ENCODE measurements at places on chromosomes 5 and 9. TPM values are rescaled to one million over a fixed set of nuclear protein-coding genes. Genes with fewer than 3 reads are reported as not detected.

- DNase-seq, result no peak
Measured at GRCh38 chr5:154498994-154499393, 21.0 kb upstream of the HAND1 start.

DNA sequence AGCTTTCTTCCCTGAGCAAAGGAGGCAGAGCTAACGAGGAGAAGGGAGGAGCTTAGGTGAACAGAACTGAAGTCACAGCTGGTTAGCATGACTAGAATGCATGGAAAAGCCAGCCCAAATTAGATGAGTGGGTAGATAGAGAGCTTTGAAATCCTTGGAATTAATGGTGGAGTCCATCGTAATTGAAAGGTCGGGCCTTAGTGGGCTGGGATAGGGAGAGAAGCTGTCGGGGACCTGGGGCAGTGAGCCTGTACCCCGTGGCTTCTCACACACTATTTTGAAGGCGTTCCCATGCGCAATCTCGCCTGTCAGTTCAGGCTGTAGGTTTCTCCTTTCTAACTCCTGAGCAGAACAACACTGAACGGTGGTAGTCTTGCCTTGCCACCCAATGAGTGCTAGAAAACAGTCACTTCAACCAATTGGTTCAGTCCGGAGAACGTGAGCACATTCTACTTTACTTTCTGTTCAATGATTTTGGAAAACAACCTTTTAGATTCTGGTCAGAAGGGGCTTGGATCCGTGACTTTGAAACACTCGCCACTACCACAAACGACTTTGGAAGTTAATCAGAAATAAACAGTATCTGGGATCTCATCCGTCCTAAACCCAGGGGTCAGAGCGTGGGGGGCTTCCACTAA lies 655 bp upstream of the RAI14 start:
- peak; percentile 19 for DNase-seq

GRCh38 chr5:167985373-167985772 lies 306.1 kb upstream of the WWC1 start:
- no peak for DNase-seq

DNA sequence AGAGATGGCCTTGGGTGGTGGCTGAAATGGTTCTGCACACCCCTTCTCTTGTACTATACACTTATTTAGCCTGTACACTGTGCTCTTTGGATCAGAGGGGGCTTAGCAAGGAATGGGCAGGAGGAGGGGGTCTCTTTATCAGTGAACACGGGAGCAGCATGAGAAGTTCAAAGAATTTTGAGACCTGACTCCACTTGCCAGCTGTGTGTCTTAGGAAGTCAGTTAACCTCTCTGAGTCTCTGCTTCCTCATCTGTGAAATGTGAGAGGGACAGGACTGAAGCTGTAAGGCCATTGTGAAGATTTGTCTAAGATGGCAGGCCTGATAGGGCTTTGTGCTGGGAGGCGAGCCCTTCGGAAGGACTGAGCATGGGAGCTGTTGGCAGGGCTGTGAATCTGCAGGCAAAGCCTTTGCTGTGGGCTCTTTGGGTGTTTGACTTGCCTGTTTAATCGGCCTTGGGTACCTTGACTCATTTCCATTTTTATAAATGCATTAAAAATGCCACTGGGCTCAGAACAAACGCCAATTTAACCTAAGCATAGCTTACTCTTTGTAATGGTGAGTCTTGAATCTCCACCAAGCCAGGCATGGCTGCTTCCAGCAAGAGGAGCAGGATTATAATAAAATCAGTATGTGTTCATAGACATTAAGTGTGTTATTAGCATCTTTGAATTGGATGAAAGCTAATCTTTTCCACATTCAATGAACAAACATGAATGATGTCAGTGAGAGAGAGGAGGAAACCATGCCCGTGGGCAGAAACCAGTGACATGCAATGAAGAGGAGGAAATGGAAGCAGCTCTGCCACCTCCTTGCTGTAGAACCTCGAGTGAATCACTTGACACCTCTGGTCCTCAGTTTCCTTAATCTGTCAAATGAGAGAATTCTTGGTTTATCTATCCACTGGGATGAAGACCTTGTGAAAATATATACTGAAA lies 89.4 kb downstream of the MACROH2A1 start:
- no peak for DNase-seq

DNA sequence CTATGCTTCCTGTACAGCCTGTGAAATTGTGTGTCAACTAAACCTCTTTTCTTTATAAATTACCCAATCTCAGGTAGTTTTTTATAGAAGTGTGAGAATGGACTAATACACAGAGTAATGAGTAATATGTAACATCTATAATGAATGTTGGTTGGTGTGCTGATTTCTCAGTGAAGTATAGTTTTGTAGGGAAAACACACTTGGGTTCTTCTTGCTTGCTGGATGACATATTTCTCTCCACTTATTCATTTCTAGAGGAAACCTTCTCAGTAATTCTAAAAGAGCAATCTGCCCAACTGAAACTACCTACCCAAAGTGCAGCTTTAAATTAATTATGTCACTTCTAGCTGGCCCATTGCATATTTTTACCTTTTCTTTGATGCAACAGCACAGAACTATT lies 81.1 kb upstream of the RORB start:
- DNase-seq, result no peak

DNA sequence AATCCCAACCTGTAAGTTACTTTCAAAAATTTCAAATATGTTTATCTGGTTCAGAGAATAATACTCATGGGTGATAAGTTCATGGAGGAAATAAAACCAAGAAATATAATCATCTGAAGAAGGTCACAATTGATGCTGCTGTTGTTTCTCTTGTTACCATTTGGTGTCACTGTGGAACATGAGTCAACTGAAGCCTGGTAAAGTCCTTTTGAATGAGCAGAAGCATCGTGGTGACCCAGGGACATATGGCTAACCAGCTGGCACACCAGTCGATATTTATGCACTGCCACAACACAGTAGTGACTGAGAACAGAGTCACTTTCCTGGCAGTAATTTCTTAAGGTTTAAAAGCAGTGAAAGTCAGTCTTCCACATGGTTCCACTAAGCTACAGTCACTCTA lies 612.9 kb upstream of the TLE4 start:
- DNase-seq, result no peak

DNA sequence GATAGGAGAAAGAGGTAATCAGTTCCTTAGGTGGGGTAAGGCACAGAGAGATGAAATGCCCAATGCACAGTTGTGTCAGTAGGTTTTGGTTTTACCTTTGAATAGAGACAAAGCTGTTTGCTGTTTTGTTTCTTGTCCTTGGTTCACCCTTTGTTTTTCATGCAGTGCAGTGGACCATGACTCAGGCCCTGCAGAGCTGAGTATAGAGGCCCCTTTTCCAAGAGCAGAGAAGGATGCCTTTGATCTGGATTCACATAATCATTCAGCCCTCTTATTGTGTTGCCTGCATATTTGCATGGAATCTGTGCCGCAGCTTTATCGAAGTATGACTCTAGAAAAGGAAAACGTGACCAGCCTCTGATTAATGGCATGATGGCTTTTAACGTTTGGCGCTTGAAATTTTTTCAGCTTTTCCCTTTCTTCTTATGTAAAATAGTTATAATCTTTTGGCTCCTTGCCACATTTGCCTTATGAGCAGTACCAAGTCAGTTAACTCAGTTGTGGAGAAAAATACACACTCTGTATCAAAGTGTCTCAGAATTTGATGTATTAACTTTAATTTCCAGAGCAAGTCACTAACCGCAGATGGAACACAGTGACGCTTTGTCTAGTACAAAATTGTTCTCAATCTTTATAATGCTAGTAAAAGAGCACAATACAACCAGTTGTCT lies 197.6 kb downstream of the KDM4C start:
- DNase-seq, result no peak

DNA sequence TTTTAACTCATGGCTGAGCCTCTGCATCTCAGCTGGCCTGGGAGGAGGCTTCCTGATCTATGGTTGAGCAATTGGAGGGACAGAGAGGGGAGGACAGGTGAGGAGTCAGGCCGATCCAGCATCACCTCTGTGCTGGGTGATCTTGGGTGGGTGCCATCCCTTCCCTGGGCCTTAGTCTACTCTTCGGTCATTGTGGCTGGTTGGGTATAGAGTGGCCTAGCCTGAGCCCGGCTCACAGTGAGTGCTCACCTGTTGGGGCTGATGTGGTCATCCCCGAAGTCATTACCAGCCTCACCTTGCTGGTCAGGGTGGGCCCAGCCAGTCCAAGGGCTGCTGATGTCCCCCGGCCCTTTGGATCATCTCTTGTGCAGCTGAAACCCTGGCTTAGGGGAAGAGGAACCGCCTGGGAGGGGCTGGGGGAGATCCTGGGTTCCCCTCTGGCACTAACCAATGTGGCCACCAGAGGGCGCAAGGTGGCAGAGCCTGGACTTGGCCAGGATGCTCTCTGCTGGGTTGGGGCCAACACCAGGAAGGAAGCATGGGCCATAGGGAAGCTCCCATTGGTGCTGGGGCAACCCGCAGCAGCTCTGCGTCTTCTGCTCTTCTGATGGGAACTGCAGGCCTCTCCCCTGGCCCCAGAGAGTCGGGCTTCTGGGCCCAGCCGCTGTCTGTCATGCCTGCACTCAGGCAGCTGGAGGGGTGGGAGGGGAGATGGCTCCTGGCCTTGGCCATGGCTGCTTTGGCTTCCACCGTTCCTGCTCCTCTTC lies 17.3 kb upstream of the ODF2 start:
- peak; percentile 72 for DNase-seq

GRCh38 chr9:130010151-130010988 lies 32.6 kb downstream of the FNBP1 start:
- DNase-seq, result no peak

DNA sequence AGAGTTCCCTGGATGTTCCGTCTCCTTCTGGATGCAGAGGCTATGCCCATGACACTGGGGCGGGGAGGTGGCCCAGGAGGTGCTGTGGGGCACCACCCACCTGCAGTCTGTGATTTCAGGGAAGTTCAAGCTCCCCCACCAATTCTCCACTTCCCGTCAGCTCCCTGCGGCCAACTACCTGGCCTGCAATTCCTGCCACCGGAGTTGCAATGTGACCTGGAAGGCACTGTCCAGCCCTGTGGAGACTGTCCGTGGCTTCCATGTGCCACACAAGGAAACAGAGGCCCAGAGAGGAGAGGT lies 16.6 kb downstream of the GFI1B start:
- no peak for DNase-seq

DNA sequence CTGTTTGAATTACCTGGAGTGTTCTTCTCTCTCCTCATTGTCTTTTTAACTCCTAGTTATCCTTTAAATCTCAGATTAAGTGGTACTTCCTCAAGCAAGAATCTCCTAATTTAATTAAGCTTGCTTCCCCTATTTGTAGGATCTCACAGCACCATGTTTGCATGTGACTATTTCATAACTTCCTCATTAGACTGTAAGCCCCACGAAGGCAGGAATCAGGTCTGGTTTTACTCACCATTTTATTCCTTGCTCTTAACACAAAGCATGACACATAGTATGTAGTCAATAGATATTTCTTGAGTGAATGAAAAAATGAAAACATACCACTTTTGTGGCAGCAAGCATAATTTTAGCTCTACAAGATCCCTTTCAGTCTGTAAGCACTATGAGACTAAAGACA lies 1.3 kb upstream of the ERMP1 start:
- no peak for DNase-seq

- DNase-seq, result no peak
Measured at GRCh38 chr9:9202276-9202675, 1402.7 kb upstream of the DMAC1 start.

DNA sequence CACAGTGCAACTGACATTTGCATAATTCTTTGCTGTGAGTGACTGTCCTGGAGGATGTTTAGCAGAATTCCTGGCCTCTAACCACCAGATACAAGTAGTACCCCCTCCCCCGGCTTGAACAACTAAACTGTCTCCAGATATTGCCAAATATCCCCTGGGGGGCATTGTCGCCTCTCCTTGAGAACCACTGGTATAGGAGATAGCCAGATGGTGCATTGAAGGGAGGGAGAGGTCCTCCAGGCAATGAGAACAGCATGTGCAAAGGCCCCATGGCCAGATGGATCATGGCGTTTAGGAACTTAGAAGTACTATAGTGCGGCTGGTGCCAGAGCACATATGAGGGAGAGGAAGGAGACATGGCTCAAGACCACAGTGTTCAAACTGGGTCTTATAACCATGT lies 18.9 kb upstream of the ORM1 start:
- DNase-seq, result no peak

GRCh38 chr5:143562935-143563334 lies 159.4 kb upstream of the NR3C1 start:
- no peak for DNase-seq

DNA sequence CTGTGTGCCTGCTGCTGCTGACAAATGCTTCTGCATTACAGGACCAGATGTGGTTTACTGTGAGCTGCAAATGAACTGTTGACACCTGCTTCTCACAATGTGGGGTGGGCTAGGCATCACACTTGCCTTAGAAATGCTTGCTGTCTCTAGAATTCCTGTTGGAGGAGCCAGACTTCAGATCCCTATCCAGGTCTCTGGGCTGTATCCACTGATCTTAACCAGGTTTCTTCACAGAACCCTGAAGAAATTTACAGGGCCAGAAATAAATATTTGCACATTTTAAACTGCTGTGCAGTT lies 255.4 kb downstream of the FAM114A2 start:
- no peak for DNase-seq

DNA sequence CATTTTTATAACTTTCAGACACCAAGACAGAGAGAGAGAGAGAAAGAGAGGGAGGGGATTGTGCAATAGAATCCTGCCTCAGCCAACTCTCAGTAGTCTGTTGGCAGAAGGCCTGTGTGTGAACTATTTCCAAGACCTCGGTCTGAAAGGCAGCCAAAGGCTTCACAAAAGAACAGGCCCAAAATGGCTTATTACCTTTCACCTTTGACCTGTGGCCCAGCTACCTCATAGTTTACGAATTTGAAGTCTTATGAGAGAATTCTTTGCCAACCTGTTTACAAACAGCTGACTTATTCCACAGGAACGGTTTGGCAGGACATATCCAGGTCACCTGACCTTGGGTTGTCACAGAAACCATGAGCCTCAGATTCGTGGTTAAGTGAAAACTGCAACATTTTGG lies 48.6 kb downstream of the NR2F1-AS1 start:
- peak; percentile 84 for DNase-seq

DNA sequence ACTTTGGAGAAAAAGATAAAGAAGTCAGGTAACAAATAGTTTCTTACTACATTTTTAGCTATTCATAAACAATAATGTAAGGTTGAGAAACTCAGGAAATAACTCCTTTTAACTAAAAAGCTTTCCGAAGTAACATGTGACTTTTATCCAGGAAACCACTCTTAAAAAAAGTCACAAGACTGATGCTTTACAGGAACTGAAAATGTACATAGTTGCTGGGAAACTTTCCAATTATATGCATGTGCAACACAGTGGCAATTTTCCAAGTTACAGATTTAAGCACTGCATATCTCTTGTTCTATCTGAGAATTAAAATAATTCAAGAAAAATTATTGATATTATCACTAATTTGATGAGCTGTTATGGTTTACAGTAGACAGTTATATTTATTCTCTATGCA lies 105.2 kb downstream of the CDH10 start:
- no peak for DNase-seq

Gene FBN2
- total RNA-seq, result 1.3 TPM

Gene B4GALT1
- total RNA-seq, result 64.5 TPM

Gene PHF24
- total RNA-seq, result 0.21 TPM

Gene EPB41L4A
- 38.1 TPM for total RNA-seq

Gene ABO
- 4.8 TPM for total RNA-seq

Gene FAM114A2
- 10.5 TPM for total RNA-seq

Gene PALM2AKAP2
- total RNA-seq, result 4.8 TPM

Measured in tibial nerve (tissue), 4 donors.